DMS53 (cell line): ENCODE measurements at places on chromosomes 2 and 18.

- peak; percentile 5 for DNase-seq
These were observed 1073.1 kb upstream of the FANCL start for GRCh38 chr2:59314031-59314766.

DNA sequence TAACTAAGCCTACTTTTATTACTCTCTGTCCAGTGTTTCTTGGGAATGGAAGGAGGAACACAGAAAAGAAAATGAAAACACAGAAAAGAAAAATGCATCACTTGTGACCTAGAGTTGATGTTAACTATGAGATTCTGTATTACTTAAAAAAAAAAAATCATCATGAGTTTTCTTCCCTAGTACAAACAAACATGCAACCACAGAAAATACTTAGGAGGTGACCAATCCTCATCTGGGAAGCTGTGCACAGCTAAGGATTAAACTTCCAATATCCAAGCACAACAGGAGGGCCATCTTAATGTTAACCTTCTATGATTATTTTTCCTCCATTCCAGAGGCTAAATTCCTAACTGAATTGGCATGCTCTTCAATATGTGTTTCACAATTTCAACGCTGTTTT is 1140.4 kb downstream of the LRP1B start:
- no peak for DNase-seq

GRCh38 chr18:60865801-60866200 is 467.4 kb upstream of the CDH20 start:
- DNase-seq: no peak

DNA sequence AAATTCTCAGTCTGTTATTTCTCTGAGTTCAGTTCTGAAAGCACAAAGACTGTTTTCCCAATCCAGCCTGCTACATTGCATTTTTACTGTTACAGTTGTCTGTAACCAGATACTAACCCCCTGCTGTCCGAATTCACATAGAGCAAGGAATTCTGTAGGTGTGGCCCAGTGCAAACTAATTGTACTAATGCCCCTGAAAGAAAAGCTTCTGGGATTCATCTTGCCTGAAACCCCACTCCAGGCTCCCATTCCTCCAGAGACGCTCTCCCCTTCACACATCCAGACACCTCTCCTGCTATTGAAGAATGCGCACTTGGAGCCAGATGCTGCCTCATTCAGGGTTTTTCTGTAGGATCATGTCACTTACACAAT is 127.0 kb downstream of the TTC32 start:
- DNase-seq: no peak

GRCh38 chr2:174753038-174753633 is 11.1 kb downstream of the CHRNA1 start:
- no peak for DNase-seq

GRCh38 chr18:51537487-51537886 is 340.0 kb upstream of the MEX3C start:
- peak; percentile 96 for DNase-seq
